Sciatic nerve (tissue), 2 donors: ENCODE measurements at places on chromosomes 3 and 15.

GRCh38 chr3:87462228-87462627 lies 185.8 kb upstream of the POU1F1 start:
- no peak for DNase-seq

DNA sequence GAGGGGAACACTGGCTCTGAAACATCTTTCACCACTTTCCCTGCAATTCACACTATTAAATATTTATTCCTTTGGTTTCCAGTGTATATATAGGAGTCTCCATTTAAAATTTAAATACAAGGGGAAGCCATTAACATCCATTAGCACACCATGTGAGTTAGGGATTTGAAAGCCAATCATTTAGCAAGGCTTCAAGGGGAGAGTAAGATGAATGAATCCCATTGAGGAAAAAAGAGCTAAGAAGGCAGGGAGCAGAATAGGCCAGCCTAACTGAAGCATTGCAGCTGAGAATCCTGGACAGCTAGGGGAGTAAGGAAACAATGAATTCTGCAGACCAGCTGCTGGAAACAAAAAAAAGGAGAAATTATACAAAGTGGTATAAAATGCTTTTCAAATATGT lies 426.1 kb downstream of the IL5RA start:
- no peak for DNase-seq

DNA sequence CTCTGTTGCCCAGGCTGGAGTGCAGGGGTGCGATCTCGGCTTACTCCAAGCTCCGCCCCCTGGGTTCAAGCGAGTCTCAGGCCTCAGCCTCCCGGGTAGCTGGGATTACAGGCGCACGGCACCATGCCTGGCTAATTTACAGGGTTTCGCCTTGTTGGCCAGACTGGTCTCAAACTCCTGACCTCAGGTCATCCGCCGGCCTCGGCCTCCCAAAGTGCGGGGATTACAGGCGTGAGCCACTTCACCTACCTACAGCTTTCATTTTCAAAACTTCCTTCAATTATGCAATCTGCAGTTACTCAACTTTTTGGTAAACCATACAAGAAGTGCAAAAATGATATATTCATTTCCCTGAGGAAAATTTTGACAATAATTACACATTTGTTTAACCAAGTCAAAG lies 14.0 kb downstream of the NANOGP8 start:
- DNase-seq, result no peak

- DNase-seq, result no peak
Measured at GRCh38 chr3:37921025-37921424, 59.3 kb downstream of the CTDSPL start.

DNA sequence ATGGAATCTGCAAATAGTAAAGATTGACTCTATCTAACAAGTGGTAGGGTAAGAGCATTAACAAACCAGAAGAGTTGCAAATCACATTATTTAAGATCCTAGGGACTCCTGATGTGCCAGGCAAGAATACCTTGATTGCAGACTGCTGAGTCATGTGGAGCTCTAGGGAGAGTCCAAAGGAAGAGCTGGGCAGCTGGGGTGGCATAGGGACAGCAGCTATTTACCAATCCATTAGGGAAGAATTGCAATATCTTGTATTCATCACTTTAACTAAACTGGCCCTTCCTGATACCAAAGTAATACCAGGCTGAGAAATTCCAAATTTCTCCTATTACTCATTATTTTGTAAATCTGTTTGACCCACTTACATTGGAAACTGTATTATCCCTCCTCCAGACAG lies 52.2 kb upstream of the ACP3 start:
- no peak for DNase-seq

DNA sequence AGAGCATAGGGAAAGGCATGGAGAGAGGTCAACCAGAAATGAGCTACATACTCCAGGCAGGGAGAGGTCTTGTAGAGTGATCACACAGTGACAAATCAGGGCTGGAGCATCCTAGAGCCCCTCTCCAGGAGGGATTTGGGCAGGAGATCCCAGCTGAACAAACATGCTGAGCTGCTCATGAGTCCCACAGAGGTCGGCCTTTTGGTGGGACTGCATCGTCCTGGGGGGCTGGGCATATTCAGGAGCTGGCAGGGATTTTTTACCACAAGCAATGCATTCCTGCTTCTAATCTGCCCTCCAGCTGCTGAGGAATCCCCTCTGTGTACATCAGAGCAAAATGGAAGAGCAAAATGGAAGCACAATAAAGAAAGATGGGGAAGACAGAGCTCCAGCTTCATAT lies 94.9 kb downstream of the NTRK3 start:
- DNase-seq, result no peak

DNA sequence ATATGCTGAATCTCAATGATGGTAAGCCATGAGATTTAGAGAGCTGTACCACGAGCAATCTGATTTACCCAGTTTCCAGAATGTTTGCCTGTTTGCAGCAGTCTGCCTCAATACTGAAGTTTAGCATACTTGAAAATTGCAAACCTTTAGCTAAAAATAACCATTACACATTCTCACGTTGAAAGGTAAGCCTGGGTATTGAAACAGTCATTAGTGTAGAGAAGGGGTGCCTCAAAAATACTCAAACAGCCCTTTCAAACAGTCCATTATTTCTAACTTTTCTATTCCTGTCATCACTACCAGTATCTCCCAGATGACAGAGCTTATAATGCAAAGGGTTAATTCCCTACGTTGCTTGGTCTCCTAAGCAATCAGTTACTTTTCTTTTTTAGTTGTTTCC lies 111.8 kb upstream of the MBNL1 start:
- no peak for DNase-seq

GRCh38 chr15:56913670-56914069 lies 4.8 kb upstream of the TCF12 start:
- DNase-seq, result no peak

DNA sequence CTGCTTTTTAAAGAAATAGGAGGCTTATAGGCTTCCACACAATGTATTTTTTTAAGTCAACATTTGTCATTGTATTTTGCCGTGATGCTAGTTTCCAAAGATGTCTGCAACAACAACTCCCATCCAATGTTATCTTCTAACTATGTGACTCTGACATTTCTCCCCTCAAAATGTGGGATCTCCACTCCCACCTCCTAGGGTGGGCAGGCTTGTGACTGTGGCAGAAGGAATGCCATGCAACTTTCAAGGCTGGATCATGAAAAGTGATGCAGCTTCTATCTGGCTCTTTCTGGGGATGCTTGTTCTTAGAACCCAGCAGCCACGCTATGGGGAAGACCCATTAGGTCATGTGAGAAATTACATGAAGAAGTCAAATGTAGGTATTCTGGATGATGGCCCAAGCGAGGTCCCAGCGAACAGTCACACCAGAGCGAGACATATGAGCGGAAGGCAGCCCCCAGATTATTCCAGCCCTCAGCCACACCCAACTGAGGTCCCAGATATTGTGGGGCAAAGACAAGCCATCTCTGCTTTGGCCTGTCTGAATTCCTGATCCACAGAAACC lies 124.3 kb downstream of the BDH1 start:
- no peak for DNase-seq

GRCh38 chr15:63238796-63239195 lies 38.6 kb upstream of the APH1B start:
- no peak for DNase-seq

DNA sequence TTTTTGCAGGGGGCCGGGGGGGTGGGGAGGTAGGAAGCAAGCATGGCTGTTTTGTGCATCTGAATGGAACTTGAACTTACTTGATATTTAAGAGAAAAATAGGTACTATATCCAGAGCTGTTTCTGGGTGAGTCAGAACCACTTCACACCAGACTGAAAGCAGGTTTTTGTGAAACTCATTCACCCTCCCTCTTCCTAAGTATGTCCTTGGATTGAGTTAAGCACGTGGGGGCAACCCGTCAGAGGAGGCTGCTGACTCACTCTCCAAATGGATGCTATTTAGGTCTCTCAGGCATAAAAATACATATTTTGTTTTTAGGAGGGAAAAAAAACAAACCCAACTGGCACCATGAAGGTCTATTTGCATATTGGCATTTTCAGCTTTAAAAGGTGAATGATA lies 270.3 kb downstream of the RYR3 start:
- DNase-seq, result no peak

- peak; percentile 63 for DNase-seq
Measured at GRCh38 chr3:188179006-188179966, 25.3 kb downstream of the LPP start.

GRCh38 chr3:193943851-193944517 lies 192.0 kb upstream of the HES1 start:
- DNase-seq, result no peak

GRCh38 chr3:193552923-193553322 lies 1.8 kb downstream of the ATP13A4 start:
- DNase-seq, result no peak

DNA sequence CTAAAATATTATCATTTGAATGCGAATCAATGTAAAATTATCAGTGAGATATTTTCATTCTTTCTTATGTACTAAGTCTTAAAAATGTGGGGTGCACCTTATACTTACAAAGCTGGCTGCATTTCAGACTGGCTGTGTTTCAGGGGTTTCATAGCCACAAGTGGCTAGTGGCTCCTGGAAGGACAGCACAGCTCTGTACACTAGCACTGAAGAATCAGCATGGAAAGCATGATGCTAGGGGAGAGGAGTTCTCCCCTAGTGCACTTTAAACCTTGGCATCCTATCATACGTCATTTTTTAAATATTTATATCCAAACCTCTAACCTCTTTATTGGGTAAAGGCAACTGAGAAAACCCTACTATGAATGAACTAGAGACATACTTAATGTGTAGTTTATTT lies 66.4 kb downstream of the ECT2 start:
- DNase-seq, result no peak

DNA sequence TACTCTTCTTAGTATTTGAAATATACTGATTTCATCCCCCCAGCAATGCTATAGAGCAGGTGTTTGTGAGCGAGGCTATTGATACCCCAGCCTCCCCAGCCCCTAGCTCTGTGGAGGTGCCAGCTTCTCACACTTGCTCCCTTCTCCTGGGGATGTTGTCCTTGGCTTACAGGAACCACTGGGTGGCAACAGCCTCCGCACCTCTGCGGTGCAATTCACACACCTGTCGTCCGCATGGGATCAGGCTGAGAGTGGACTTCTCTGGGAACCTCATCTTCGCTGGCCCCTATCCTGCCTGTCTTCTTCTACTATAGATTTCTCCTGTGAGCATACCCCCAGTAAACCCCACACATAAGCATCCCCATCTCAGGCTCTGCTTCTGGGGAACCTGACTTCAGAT lies 103.9 kb upstream of the SLC6A11 start:
- DNase-seq, result no peak

GRCh38 chr15:31500766-31501449 lies 174.3 kb downstream of the KLF13 start:
- DNase-seq, result no peak

DNA sequence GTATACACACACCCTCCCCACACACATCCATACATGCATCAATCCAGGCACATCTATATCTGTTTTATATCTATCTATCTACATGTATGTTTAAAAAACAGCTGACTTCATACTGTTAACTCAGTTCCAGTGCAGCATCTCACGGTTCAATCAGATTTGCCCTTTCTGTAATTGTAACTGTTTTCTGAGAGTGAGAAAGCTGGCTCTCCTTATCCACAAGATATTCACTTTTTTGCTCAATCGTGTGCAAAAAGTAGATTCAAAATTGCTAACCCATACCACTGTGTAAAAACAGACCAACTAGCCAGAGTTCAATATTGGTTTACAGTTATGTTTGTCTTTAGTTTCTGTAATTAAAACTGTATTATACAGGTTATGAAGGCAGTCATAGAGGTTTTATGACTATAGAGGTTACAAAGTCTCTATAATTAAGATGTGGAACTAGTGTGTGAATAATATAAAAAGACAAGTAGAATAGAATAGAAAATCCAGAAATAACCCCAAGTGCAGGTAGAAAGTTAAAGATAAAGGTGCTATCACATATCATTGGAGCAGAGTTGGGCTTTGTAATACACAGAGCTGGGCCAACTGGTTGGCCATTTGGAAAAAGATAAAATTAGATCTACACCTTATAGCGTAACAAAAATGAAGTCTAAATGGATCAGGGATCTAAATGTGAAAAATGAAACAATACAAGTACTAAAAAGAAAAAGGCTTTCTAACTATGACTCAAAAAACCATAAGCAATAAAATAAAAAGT lies 20.1 kb upstream of the MCF2L2 start:
- no peak for DNase-seq

GRCh38 chr3:52920841-52921240 lies 23.5 kb upstream of the STIMATE start:
- no peak for DNase-seq

DNA sequence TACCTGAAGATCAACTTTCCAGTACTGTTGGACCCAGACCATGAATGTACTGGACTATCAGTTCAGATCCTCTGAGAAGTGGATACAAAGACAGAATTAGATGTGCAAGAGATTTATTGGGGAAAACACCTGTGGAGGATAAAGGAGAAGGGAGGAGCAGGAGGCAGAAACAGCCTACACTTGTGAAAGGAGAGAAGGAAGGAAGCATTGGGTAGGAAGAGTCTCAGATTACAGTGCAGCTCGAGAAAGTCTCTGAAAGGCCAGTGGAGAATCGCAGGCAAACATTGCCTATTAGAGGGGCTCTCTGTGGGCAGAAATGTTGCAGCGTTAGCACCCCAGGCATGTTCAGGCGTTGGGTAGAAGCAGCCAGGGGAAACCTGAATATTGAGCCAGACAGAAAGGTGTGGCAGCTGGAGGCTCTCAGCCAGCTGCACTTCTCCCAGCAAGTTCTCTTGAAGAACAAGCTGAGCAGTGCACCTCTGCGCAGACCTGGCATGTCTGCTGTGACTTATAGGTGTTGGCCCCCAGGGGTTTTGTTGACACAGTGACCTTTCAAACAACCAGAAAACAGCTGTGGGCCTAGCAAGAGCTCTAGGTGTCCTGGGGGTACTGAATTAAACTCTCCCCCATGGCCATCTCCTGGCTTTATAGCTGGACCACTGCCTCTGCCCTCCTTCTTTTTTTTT lies 7.0 kb downstream of the CHST14 start:
- no peak for DNase-seq

- no peak for DNase-seq
Measured at GRCh38 chr3:182740710-182741109, 52.6 kb upstream of the ATP11B start.

- DNase-seq, result no peak
Measured at GRCh38 chr15:59873644-59874272, 130.4 kb upstream of the FOXB1 start.

DNA sequence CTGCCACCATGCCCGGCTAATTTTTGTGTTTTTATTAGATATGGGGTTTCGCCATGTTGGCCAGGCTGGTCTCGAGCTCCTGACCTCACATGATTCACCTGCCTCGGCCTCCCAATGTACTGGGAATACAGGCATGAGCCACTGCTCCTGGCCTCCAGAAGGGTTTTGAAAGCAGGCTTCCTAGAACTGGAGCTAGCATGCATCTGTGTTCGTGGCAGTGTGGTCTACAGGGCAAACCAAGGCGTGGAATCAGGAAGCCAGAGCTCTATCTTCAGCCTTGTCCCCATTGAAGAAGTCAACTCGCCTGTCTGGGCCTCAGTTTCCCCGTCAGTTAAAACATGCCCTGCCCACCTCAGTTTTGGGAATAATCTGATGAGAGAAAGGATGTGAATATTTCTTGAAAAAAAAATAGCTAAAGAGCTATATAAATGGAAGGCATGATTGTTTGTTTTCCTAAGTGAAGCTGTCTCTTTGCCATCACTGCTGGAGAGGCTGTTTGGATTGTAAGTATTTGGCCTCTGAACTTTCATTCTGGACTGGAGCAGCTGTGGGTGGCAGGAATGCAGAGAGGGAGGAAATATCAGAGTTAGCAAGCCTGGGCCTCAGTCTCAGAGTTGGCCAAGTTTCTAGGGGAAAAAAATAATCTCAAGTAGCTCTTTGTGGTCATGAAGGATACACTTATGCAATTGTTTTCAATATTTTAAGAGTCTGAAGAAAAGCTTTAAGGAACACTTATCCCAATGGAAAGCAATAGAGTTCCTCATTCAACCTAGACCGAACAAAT lies 36.5 kb upstream of the UACA start:
- DNase-seq, result no peak
